ENCODE measurements at places on chromosomes 7 and 10.
A peak's percentile ranks its signal among the peaks of the same experiment; 100 is the strongest.

GRCh38 chr7:10632712-10633111 lies 341.0 kb upstream of the PHF14 start:
- no peak for DNase-seq

DNA sequence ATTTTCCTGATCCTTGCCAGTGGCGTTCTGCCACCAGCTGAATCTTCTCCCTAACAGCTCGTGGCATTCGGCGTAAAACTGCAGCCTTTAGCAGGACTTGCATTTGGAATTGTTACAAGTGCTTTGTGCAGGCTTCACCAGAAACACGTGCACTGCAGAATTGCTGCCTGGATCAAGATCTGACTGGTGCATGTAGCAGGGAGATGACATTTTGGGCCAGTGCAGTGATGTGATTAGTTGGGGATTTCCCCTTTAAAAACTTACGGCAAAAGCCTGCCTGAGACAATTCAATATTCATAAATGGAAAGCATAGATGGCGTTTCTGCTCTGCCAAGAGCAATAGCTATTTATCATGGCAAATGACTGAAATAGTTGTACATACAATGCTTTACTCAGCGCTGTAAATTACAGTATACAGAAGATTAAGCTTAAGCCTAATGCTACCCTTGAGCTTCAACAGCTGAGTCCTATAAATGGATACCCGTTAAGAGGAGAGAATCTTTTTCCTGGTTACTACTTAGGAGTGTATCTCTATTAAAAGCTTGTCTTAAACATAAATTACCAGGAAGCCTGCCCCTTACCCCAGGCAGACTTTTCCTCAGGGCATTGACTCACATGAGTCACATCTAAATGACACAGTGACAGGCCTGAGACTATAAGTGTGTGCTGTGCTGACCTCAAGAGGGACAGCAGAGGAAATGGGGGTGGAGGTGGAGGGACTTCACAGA lies 106.3 kb downstream of the ATXN7L1 start:
- peak; percentile 49 for DNase-seq

GRCh38 chr7:108572480-108572879 lies 2.8 kb downstream of the DNAJB9 start:
- DNase-seq, result no peak

DNA sequence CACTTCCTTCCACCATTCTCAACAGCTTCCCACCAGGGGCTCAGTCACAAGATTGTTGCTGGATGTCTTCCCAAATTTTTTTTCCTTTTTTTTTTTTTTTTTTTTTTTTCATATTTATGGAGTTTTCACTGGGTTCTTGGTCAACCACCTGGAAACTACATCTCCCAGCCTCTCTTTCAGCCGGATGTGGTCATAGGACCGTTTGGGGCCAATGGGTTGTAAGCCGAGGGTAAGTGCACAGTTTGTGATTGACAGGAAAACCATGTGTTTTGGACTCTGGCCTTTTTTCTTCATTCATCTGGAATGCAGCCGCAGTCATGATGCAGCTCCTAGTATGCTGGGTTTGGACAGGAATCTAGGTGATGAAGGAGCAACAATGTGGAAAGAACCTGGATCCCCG lies 337.1 kb upstream of the FOXK1 start:
- DNase-seq, result no peak

- no peak for DNase-seq
Measured at GRCh38 chr7:132193898-132194297, 382.4 kb downstream of the PLXNA4 start.

- no peak for DNase-seq
Measured at GRCh38 chr7:147824671-147825070, 765.9 kb upstream of the C7orf33 start.

- DNase-seq, result no peak
Measured at GRCh38 chr7:40324914-40325313, 190.1 kb downstream of the SUGCT start.

DNA sequence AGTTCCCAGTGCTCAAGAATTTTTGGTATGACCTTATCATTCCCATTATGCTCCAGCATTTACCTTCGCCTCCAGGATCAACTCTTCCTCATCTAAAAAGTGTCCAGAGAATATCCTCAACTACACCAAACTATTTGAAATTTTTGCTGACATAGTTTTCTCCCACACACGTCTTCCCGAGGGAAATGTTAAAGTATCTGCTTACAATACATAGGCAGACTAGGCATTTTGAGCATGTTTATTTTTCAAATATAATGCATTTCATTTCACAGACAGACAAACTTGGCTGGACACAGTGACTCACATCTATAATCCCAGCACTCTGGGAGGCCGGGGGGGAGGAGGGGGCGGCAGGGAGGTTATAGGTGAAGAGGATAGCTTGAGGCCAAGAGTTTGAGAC lies 177.1 kb upstream of the TRIM24 start:
- DNase-seq, result no peak

- DNase-seq, result no peak
Measured at GRCh38 chr10:11698691-11699549, 43.3 kb upstream of the ECHDC3 start.

- DNase-seq, result peak; percentile 76
Measured at GRCh38 chr10:30529373-30529998, 95.5 kb downstream of the MAP3K8 start.

GRCh38 chr10:99442394-99442793 lies 12.0 kb upstream of the GOT1 start:
- DNase-seq, result no peak

- no peak for DNase-seq
Measured at GRCh38 chr7:1985042-1985441, 247.7 kb downstream of the MAD1L1 start.

GRCh38 chr7:116431787-116432526 lies 67.6 kb upstream of the CAV2 start:
- no peak for DNase-seq

DNA sequence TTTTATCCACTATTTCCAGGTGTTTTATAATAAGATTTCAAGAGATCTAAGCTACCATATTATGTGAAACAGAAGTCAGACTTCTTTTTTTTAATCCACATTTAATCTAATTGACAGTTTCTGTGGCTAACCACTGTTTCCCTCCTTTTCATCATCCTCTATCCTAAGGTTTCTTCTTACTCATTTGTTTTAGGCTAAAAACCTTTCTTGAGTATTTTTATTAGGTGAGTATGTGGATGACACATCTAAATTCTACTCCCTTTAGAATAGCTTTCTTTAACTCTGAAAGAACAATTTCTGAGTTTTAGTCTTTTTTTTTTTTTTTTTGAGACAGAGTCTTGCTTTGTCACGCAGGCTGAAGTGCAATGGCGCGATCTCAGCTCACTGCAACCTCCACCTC lies 62.7 kb downstream of the NPY start:
- DNase-seq, result no peak

- peak; percentile 11 for DNase-seq
Measured at GRCh38 chr10:47456079-47456785, 27.7 kb downstream of the ANXA8 start.

DNA sequence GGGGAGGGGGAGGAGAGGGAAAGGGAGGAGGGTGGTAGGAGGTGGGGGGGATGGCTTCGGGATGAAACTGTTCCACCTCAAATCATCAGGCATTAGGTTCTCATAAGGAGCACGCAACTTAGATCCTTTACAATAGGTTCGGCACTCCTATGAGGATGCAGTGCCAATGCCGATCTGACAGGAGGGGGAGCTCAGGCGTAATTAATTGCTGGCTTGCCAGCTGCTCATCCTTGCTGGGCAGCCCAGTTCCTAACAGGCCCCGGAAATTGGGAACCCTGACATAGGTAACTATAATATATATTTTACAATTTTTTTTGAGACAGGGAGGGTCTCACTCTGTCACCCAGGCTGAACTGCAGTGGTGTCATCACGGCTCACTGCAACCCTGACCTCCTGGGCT lies 118.8 kb upstream of the SFMBT2 start:
- DNase-seq, result peak; percentile 44

- no peak for DNase-seq
Measured at GRCh38 chr10:93680412-93681047, 21.9 kb downstream of the FRA10AC1 start.

- DNase-seq, result peak; percentile 49
Measured at GRCh38 chr7:112411186-112411795, 39.0 kb upstream of the IFRD1 start.

DNA sequence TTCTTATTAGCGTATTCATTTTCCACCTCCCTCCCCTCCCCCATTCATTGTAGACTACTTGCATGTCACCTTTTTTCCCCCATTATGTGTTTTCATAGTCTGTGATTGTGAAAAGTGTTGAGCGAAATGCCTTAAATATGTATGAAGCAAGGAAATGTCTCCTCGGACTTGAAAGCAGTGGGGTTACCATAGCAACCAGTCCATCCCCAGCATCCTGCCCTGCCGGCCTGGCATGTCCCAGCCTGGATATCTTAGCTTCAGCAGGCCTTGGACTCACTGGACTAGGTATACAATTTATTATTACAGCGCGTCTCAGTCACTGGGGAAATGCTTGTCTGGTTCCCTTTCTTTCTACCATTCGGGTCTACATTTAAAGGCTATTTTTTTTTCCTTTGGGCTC lies 283.6 kb downstream of the BICC1 start:
- DNase-seq, result no peak

DNA sequence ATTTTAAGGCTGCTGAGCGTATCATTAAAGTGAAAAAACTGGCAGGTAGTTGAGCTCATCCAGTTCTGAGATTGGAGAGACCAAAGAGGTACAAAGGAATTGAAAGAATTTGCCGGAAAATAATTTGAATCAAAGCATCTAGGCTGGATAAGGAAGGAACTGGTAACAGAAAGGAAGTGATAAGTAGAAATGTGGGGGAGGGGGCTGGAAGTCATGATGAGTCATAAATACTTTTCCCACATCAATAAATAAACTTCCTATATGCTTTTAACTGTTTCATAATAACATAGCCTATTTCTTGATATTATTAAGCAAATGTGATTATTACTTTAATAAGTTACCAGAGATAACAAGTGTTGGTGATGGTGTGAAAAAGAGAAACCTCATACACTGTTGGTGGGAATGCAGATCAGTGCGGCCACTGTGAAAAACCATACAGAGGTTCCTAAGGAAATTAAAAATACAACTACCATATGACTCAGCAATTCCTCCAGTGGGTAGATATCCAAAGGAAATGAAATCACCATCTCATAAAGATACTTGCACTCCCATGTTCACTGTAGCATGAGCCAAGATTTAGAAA lies 27.0 kb downstream of the ZNF438 start:
- no peak for DNase-seq

- DNase-seq, result no peak
Measured at GRCh38 chr7:81628951-81629350, 140.9 kb downstream of the HGF start.

DNA sequence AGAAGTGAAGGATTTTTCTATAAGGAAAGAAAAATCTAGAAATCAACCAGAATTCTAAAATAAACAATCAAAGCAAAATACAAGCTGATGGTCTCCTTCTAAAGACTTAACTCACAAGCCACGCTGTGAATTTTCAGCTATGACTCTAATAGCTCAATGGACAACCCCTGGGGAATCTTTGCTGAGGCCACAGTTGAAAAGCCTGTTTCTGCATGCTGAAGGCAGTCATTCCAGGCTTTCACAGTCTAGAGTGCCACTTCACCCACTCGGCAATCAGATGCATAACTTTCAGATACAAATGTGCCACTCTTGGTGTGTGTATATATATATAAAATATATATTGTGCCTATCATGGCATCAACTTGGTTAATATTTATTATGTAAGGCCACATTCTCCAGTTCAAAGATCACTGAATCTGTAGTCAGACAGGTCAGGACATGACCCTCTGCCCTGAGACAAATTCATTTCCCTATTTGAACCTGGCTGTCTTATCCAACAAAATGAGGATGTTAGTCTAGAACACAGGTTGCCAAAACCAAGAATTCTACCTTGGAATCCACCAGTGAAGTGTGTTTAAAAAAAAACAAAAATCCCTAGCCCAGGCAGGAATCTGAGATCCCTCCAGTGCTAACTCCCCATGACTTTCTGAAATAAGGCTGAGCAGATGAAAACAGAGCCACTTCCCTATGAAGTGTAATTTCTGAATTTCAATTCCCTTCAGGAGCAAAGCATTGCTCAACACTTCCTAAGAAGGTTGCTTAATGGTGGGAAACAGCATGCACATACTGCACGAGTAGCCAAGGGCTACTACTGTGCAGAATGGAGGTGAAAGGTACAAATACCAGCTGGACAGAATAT lies 9.9 kb downstream of the LIPA start:
- DNase-seq, result no peak

GRCh38 chr7:36894190-36894589 lies 169.9 kb upstream of the AOAH start:
- DNase-seq, result no peak
